Fibroblast of gingiva (primary cell): ENCODE measurements at places on chromosomes 7 and 10.

DNA sequence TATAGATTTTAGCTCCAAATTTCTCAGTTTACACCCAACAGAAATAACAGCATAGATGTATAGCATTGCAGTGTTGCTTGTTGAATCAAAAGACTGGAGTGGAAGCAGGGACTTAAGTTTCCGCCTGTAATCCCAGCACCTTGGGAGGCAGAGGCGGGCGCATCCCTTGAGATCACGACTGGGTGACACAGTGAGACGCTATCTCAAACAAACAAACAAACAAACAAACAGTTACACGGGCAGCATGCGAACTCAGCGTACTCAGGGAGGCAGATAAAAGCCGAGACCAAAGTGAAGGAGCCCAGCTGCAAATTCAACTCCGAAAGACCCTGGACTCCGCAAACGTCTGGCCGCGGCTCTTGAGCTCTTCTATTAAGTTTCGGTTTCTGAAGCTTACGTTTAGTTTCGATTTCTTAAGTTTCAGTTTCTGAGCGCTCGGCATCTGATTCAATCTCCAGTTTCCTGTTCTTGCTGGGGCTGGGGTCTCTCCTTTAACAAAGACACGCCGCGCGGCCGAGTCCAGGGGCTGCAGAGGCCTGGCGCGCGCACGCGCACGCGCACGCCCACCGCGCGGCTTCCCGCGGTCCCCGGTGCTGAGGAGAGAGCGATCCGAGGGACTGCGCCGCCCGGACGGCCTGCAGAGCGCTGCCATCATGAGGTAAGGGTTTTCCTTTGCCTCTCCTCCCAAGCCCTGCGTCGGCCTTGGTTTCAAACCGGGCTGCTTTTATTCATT lies at the start of gene IFIT5:
Gene IFIT5 (plus strand): TSS at position 423 of the 733 bp plus-strand sequence. CDS start 231 bp downstream, at position 654.
- DNase-seq = peak; percentile 66

DNA sequence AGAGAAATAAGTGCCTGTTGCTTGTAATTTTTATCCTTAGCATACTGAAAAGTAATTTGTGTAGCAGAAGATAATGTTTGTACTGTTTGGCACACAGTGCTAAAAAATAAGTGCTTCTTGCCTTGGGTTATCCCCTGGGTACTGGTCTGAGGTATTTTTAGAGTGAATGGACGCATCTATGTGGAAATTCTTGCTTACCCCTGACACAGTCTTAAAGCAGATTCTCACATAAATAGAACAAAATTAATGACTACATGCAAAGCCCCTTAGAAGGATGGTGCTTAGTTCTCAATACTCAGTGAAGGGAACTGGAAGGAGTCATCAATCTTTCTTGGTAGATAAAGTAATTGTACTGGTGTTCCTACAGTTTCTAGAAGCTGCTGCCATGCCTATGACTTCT lies 548.6 kb downstream of the ARL4A start:
- no peak for DNase-seq

DNA sequence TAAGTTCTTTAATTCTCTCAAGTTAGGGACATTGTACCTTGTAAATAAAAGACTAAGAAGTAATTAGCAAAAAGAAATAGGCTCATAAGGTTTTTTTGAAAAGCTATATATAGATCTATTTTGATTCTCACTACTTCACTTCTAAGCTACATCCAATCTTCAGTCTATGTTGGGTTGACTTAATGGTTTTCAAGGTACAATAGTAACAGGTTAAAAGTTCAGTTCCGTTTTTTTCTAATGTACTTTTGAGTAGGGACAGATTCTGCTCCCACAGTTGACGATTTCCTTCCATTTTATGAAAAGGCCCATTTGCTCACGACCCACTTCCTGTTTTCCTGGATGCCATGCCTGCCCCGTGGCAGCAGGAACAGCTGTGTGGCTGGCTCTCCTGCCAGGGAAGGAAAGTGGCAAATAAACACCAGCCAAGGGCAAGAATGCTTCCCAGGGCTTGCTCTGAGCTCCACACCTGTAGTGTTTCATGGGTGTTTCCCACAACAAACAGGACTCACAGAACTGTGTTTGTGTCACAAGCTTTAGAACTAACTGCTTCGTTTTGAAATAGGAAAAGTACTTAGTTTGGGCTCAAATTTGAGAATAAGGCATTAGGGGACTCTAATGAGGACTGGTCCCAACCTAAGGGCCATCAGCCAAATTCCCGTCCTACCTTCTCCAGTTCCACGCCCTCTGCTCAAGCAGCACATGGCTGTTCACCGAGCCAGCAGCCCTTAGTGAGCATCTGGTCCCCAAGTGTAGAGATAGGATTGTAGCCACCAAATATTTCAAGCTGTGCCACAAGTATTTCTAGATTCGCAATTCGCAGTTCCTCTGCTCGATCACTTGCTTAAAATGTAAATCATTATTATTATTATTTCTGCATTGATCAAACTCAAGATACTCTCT lies 240.7 kb downstream of the COBL start:
- DNase-seq = no peak

GRCh38 chr10:78756604-78757343 lies 312.0 kb upstream of the ZMIZ1 start:
- peak; percentile 93 for DNase-seq

DNA sequence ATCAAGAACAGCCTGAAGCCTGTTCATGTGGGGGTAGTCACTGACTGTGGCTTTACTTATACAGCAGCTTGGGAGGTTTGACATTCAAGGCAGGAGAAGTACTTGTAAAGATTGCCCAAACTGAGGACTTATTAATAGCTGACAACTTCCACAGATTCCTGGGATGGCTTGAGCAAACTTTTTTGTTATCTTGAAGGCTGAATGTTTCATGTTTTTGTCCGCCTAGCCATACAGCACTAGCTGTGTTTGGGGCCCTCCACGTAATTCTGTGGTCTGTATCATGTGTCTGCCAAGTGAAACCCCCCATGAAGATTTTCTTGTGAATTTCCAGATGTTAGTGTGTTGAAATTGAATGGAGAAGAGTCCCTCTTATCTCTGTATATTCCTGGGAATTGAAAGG lies 38.6 kb downstream of the FAS start:
- peak; percentile 20 for DNase-seq
